ENCODE measurements at places on chromosomes 3 and 15.

- no peak for DNase-seq
Measured at GRCh38 chr15:65377105-65377975, 462 bp downstream of the IGDCC3 start.

GRCh38 chr3:47016086-47016933, 36.8 kb downstream of the NBEAL2 start:
- DNase-seq: no peak

DNA sequence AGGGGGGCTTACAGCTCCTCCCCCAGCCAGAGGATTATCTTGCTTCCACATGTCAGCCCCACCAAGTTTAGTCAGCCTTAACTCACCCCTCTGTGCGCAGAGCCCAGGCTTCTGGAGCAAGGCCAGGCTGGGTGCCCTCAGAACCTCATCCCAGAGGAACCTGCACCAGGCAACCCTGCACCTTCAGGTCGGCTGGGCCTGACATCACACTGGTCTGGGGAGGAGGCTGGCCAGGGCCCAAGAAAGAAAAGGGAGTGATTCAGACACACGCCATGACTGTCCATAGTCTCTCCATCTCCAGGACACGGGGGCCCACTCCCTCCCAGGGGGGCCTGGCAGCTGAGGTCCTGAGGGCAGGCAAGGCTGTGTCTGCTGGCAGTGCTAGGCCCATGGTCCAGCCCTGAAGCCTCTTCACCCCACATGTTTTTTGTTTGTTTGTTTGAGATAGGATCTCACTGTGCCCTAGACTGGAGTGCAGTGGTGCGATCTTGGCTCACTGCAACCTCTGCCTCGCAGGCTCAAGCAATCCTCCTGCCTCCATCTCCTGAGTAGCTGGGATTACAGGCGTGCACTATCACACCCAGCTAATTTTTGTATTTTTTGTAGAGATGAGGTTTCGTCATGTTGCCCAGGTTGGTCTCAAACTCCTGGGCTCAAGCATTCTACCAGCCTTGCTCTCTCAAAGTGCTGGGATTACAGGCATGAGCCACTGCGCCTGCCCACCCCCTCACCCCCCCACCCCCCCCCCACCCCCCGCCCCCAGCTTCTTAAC, 11.1 kb downstream of the TNK2 start:
- DNase-seq: peak; percentile 92

DNA sequence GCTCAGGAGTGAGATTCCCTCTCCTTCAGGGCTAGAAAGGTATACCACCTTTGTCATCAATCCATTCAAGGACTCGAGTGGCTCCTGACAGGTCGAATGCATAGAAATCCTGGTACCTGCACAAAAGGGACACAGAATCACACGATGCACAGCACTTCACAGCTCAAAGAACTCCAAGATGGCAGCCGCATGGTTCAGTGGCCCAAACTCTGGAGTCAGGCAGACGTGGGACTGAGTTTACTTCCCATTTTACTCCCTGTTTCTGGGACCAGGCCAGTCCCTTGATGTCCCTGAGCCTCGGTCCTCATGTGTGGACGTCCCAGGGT, 536 bp downstream of the WDR73 start:
- DNase-seq: no peak

DNA sequence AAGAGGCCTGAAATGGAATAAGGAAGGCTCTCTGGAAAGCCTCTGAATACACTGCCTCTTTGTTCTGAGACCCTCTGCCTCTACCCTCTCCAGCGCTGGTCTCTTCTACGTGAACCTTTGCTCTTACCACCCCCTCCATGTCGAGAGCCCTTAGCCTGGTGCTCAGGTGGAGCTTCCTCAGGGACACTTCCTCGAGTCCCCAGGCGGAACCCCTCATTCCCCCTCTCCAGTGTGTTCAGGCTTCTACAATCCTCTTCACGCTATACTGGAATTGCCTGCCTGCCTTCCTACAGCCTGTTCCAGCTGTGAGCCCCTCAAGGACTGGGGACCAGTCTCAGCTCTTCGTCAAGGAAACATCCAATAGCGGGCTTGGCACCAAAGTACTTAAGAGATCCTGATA, 7.4 kb downstream of the STIMATE start:
- DNase-seq: no peak

DNA sequence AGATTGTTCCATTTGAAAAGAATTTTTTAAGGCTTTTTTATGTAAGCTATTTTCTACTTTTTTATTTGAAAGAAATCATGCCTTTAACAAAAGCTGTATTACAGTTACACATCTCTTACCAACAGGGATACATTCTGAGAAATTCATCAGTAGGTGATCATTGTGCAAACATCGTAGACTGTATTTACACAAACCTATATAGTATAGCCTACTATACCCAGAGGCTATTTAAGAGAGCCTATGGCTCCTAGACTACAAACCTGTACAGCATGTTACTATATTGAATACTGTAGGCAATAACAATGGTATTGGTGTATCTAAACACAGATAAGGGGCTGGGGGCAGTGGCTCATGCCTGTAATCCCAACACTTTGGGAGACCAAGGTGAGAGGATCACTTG, 43.1 kb downstream of the PEAK1 start:
- peak; percentile 12 for DNase-seq

- DNase-seq: no peak
Measured at GRCh38 chr3:66392966-66393332, 107.9 kb downstream of the LRIG1 start.

DNA sequence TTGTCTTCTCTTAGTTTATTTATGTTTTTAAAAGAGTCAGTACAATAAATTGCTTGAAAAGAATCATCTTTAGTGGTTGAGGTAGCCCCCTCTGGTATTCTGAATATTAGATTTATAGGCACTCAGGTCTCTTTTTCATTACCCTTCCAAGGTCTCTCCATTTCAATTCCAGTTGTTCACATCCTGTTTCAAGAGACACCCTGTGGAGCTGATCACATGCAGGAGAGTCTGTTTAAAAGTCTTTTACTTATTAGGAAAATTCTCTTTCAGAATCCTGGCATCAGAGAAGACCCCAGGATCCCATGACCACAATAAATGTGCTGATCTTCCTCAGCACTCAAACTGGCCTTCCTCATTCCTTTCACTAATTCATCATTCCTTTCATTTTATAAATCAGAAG, 195.7 kb downstream of the ZIC4 start:
- no peak for DNase-seq

GRCh38 chr3:149494022-149494758, 19.7 kb downstream of the TM4SF4 start:
- peak; percentile 44 for DNase-seq

- peak; percentile 33 for DNase-seq
Measured at GRCh38 chr3:11661827-11662226, 18.1 kb upstream of the VGLL4 start.

GRCh38 chr3:72407766-72408165, 440.5 kb downstream of the SHQ1 start:
- no peak for DNase-seq

DNA sequence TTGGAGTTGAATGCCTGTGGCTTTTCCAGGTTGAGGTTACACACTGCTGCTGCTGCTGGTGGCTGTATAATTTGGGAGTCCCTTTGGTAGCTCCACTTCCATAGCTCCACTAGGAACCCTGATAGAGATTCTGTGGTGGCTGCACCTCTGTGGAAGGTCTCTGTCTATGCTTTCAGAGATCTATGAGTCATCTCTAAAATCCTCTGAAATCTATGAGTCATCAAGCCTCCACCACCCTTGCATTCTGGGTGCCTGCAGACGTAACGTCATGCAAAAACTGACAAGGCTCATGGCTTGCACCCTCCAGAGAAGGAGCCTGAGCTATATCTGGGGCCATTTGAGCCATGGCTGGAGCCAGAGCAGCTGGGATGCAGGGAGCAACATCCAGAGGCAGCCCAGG, 1037.0 kb upstream of the CFAP20DC start:
- DNase-seq: peak; percentile 53

DNA sequence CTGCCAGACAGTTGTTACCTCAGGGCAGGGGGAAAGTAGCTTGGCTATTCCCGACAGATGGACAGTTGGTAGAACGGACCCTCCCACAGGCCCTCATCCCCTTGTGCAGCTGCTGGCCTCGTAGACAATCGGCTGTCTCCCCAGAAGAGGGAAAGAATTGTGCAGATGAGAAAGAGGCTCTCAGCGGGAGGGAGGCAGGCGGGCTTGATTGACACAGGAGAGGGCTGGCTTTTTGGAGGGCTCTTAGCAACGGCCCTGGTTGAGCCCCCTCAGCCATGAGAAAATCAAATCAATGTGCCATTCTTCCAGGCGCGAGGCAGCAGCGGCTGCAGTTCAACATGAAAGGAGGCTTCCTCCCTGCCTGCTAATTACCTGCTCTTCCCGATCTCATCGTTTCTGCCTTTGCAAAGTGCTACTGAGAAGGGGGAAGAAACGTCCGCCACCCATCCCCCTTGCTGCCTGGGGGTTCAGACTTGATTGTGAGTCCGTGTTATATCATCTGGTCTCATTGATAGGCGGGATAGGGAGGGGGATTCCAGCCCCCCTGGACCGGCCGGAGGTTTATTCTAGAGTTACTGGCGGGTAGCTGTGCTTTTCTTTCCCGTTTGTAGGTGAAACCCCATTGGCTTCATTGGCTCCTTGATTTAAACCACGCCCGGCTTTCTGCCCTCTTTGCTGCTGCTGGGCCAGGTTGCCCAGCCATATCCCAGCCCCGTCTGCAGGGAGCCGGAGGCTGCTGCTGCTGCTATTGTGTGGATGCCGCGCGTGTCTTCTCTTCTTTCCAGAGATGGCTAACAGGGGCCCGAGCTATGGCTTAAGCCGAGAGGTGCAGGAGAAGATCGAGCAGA, at the start of gene TAGLN3:
Gene TAGLN3, plus strand, starts transcription at position 287 of the 848 bp plus-strand sequence. Its CDS starts 501 bp downstream, at position 788.
- peak; percentile 63 for DNase-seq

- no peak for DNase-seq
Measured at GRCh38 chr3:27978440-27978839, 256.3 kb upstream of the EOMES start.

Measured in bronchial epithelial cell (primary cell).